ENCODE measurements at places on chromosomes 3 and 15.

DNA sequence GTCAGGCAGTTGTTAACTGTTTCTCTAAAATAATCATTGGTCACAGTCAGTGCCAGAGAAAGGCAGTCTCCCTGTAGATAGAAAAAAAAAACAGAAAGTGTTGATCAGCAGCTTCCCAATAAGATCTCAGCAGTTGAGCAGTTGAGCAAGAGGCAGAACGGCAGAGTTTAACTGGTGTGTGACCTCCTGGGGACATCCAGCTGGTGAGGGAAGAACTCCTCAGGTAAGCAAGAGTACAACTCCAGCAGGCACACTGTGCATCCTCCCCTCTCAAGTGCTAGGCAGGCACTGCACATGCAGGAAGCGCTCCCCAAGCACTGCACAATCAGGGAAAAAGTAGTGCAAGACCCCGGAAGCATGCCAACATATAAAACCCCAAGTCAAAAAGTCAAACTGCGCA is 1287.2 kb downstream of the NSUN3 start:
- no peak for DNase-seq

- no peak for DNase-seq
These were observed 11.5 kb upstream of the SHF start for GRCh38 chr15:45199136-45199810.

DNA sequence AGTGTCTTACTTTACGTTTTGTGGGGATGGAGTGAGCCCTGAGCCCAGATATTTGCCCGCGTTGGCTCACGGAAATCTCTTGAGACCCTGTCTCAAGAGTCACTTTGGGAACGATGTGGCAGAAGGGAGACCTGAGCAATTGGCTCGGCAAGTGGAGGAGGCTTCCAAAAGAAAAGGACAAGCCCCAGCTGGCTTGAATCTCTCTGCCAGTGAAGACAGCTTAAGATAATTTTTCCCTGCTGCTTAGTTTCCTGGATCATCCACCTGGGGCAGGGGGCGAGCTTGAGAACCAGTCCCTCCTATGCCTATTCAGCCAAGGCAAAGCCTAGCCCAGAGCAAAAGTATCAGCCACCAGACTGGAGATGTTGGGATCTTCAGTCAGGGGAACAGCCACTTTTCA is 708 bp downstream of the SEC22A start:
- DNase-seq = no peak

DNA sequence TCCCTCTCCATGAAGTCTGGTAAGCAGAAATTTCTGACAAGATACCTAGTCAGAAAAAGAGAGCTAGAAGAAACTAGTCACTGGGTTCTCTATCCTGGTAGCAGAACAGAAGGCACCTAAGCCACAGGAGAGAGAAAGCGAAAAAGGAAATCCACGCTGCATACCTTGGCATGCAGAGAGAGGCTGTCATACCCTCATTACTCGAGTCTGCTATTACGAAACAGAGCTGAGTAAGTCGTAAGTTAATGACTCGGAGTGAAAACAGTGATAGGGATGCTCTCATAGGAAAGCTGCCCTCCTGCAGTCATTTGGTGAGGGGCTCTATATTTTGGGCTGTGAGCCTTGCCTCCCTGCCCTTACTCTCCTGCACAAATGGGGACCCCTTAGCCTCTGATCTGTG is 16.2 kb downstream of the CLRN1 start:
- DNase-seq = no peak

GRCh38 chr3:108406063-108406660 is 104.2 kb downstream of the MYH15 start:
- DNase-seq = no peak

GRCh38 chr3:39249453-39250115 is 30.3 kb downstream of the CX3CR1 start:
- DNase-seq = no peak

DNA sequence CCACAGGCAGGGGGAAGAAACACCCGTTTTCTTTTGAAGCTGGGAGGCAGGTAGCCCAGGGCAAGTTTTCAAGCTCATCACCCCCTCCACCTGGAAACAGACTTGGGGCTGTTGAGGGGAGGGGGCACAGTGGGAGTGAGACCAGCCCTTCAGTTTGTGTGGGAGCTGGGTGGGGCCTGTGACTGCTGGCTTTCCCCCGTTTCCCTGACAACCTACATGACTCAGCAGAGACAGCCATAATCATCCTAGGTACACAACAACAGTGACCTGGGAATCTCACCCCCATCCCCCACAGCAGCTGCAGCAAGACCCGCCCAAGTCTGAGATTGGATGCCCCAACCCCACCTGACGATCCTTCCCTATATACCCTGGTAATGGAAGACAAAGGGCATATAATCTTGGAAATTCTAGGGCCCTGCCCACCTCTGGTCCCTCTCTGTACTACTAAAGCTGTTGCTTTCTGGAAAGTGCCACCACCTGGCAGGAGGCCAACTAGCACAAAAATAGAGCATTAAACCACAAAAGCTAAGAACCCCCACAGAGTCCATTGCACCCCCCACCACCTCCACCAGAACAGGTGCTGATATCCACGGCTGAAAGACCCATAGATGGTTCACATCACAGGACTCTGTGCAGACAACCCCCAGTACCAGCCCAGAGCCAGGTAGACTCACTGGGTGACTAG is 422.2 kb upstream of the SGO1 start:
- DNase-seq = no peak

- DNase-seq = no peak
These were observed 224.1 kb upstream of the TPRG1 start for GRCh38 chr3:188947401-188948280.

GRCh38 chr15:62497356-62497755 is 332.3 kb upstream of the C2CD4B start:
- DNase-seq = no peak

GRCh38 chr15:67548236-67548852 is 5.8 kb downstream of the MAP2K5 start:
- DNase-seq = no peak

- no peak for DNase-seq
These were observed 584.8 kb downstream of the DIPK2A start for GRCh38 chr3:144556392-144556791.

DNA sequence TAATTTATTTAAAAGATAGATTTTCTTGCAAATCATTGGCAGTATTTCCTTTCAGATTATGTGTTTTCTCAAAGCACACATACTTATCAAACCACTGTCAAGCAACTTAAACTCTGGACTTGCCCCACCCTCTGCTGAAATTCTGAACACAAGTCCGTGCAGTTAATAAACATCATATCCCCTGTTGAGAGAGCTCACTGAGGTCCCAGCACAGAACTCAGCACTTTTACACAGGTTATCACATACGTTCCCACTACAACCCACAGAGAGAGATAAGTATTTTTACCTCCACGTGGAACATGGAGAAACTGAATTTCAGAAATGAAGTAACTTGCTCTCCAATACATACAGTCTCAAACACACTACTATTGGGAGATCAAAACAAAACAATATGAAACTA is 267.6 kb upstream of the IGF1R start:
- no peak for DNase-seq

- DNase-seq = no peak
These were observed 113.5 kb downstream of the KCNAB1 start for GRCh38 chr3:156233876-156234275.

GRCh38 chr3:37542772-37543449 is 318.8 kb upstream of the CTDSPL start:
- DNase-seq = no peak

GRCh38 chr15:42145546-42146455 is 10.6 kb downstream of the PLA2G4F start:
- DNase-seq = no peak

- no peak for DNase-seq
These were observed 51.5 kb downstream of the GMNC start for GRCh38 chr3:190810957-190811356.

DNA sequence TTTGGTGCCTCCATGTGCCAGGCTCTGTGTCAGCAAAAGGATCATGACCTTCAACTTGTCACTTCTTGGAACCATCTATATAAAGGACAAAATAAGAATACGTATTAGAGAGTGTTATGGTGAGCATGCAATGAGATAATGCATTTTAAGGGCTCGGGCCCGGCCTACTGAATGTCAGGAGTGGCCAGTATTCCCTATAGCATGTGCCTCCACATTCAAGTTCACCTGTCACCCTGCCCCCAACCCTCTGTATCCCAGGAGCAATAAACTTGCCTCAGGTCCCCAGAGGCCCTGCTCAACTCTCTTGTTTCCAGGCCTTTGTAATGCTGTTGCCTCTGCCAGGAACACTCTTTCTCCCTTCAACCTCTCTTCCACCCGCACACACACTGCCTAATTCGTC is 90.2 kb upstream of the SLC6A11 start:
- DNase-seq = no peak

GRCh38 chr3:108469126-108469525 is 41.3 kb downstream of the MYH15 start:
- DNase-seq = no peak

DNA sequence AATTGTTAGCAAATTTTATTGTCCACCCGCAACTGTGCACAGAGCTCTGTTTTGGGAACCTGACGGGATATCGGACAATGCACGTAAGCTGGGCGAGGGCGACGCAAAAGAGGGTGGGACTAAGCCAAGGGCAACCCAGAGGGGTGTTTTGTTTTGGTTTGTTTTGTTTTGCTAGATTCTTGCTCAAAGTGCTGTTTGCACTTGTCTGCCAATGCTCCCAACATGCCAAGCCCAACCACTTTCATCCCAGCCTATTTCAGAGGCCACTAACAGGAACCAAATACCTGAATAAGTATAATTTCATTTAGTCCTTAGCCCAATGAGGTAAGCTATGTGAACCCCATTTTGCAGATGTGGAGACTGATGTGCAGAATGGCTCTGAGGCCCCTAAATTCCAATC is 9.7 kb upstream of the CMTM7 start:
- DNase-seq = no peak

DNA sequence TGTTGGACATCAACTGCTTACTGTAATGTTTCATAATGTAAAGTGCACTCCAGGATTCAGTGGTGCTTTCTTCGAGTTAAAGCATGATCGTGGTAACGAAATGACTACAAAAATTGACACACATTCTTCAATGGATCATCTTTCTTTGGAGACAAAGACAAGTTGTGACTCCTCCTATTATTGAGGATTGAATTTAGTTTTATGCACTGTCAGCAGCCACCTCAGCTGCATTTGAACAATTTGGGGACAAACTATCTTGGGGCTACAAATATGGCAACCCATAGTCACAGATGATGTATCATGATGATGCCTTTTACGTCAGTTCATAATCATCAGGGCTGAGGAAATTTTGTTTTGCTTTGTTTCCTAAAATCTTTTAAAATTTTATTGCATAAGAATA is 140.2 kb upstream of the ICE2 start:
- no peak for DNase-seq

- no peak for DNase-seq
These were observed 98.4 kb upstream of the PFN2 start for GRCh38 chr3:150069154-150069527.

DNA sequence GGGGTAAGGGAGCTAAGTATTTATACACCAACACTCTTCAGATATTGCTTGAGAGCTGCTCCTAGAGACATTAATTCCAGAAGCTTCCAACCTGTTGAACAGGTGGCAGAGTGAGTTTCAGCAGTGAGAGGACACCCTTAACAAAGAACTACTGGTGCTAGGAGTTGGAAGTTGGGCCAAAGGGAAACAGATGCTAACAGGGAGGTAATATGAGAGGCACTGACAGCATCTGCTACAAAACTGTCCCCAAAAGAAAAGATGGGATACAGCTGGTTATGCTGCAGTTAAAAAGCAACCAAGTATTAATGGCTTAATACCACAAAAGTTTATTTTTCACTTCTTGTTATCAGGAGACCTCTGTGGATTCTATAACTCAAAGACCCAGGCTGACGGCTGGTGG is 104.5 kb upstream of the SATB1 start:
- no peak for DNase-seq
